ENCODE measurements at places on chromosomes 2 and 18. TPM values are rescaled to one million over a fixed set of nuclear protein-coding genes. Genes with fewer than 3 reads are reported as not detected.

The RAD51AP2 gene
- 0.07 TPM for total RNA-seq

The FSIP2 gene
- total RNA-seq, result 19.4 TPM

The VSNL1 gene
- 1.1 TPM for total RNA-seq

The CCDC150 gene
- total RNA-seq, result 40.1 TPM

The ADAM23 gene
- total RNA-seq, result 19.9 TPM

The TMEM178A gene
- total RNA-seq, result 28.7 TPM

The CERKL gene
- 2.9 TPM for total RNA-seq

The TMEM247 gene
- total RNA-seq, result not detected

The DYNC2LI1 gene
- 29.2 TPM for total RNA-seq

The TUBB8B gene
- 0.93 TPM for total RNA-seq

The DPP10 gene
- total RNA-seq, result 44.6 TPM

The BMP10 gene
- total RNA-seq, result not detected

The DCDC2C gene
- not detected for total RNA-seq

The IL36RN gene
- total RNA-seq, result 0.13 TPM

The SLC66A2 gene
- 31.6 TPM for total RNA-seq

The SLC4A5 gene
- total RNA-seq, result 5.9 TPM

The INHBB gene
- total RNA-seq, result 0.16 TPM

The RTP5 gene
- not detected for total RNA-seq

The CABYR gene
- 8.0 TPM for total RNA-seq

The CCDC138 gene
- 27.3 TPM for total RNA-seq

The MAP3K19 gene
- total RNA-seq, result not detected

The GLI2 gene
- 2.3 TPM for total RNA-seq

The MRPL44 gene
- total RNA-seq, result 26.1 TPM

The ANO7 gene
- total RNA-seq, result 3.0 TPM

The CHRNG gene
- total RNA-seq, result not detected

The AQP12B gene
- total RNA-seq, result not detected

The CRYGC gene
- total RNA-seq, result not detected

The ST6GAL2 gene
- total RNA-seq, result 8.3 TPM

The BMPR2 gene
- total RNA-seq, result 36.7 TPM

The SCYGR4 gene
- not detected for total RNA-seq

The SIX3 gene
- total RNA-seq, result not detected

The SLC4A3 gene
- total RNA-seq, result 19.7 TPM

The UPP2 gene
- not detected for total RNA-seq

The TIMM21 gene
- total RNA-seq, result 27.5 TPM

The FSHR gene
- total RNA-seq, result 0.74 TPM

The TMEM37 gene
- 17.4 TPM for total RNA-seq

The HOXD4 gene
- total RNA-seq, result not detected

The SSB gene
- 139 TPM for total RNA-seq

The TOGARAM2 gene
- 0.98 TPM for total RNA-seq

The ZC3H8 gene
- total RNA-seq, result 23.7 TPM

The RGPD4 gene
- not detected for total RNA-seq

The TEX44 gene
- not detected for total RNA-seq

The GALR1 gene
- 4.0 TPM for total RNA-seq

The UGT1A10 gene
- not detected for total RNA-seq

The VWA3B gene
- total RNA-seq, result 0.47 TPM

The TRAK2 gene
- 18.2 TPM for total RNA-seq

The ASIC4 gene
- total RNA-seq, result 3.4 TPM

The CFC1 gene
- 27.7 TPM for total RNA-seq

The TTL gene
- total RNA-seq, result 35.9 TPM

The POTEC gene
- total RNA-seq, result not detected

The PRKRA gene
- total RNA-seq, result 92.1 TPM

The LBX2 gene
- 9.3 TPM for total RNA-seq

The GALNT5 gene
- total RNA-seq, result 1.2 TPM

The DNAJC5G gene
- not detected for total RNA-seq

The SALL3 gene
- 0.51 TPM for total RNA-seq
